Cerebellar cortex (tissue), 1 donor: ENCODE measurements at places on chromosomes 2 and 18.

DNA sequence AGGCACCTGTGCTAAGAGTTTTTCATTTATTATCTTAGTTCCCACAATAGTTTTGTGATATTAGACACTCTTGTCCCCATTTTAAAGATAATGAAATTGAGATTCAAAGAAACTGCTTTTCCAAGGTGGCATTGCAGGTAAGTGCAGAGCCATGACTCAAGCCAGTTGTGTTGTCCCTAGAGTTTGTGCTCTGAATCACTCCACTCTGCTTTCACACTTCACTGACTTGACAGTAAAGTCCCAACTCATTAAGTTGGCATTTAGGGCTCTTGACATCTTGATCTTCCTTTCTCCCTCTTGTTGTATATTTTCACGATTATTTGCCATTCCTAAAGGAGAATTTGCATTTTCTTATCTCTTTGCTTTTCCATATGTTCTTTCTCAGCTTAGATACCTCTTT lies 114.3 kb downstream of the DIS3L2 start:
- DNase-seq, result no peak

- no peak for DNase-seq
Observed at GRCh38 chr2:195818526-195818925, 161.5 kb downstream of the SLC39A10 start.

- no peak for DNase-seq
Observed at GRCh38 chr2:31429759-31430438, 15.4 kb upstream of the XDH start.

- DNase-seq, result no peak
Observed at GRCh38 chr2:240563951-240564560, 3.9 kb downstream of the DUSP28 start.

- DNase-seq, result no peak
Observed at GRCh38 chr2:55161295-55162210, 70.5 kb downstream of the CLHC1 start.

- DNase-seq, result no peak
Observed at GRCh38 chr2:231708773-231709635, 679 bp downstream of the PTMA start.

- no peak for DNase-seq
Observed at GRCh38 chr2:30217644-30218337, 13.5 kb upstream of the LBH start.

GRCh38 chr2:229407170-229407569 lies 136.1 kb upstream of the PID1 start:
- DNase-seq, result no peak

DNA sequence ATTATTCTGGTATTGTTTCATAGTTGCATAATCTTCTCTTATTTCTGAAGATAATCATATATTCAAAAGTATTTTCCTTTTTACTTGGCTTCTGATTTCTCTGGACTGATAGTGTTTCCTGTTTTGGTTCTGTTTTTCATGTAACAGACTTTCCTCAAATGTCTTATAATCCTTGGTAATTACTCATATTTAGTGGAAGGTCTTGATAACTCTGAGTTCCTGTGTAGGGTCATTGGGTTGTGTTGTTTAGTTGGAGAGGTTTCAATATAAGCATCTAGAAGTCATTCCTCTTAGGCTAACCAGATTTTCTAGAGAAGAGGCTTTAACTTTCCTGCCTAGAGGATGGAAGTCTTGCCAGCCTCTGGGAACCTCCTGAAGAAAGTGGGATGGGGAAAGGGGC lies 23.8 kb downstream of the MFSD6 start:
- DNase-seq, result no peak

DNA sequence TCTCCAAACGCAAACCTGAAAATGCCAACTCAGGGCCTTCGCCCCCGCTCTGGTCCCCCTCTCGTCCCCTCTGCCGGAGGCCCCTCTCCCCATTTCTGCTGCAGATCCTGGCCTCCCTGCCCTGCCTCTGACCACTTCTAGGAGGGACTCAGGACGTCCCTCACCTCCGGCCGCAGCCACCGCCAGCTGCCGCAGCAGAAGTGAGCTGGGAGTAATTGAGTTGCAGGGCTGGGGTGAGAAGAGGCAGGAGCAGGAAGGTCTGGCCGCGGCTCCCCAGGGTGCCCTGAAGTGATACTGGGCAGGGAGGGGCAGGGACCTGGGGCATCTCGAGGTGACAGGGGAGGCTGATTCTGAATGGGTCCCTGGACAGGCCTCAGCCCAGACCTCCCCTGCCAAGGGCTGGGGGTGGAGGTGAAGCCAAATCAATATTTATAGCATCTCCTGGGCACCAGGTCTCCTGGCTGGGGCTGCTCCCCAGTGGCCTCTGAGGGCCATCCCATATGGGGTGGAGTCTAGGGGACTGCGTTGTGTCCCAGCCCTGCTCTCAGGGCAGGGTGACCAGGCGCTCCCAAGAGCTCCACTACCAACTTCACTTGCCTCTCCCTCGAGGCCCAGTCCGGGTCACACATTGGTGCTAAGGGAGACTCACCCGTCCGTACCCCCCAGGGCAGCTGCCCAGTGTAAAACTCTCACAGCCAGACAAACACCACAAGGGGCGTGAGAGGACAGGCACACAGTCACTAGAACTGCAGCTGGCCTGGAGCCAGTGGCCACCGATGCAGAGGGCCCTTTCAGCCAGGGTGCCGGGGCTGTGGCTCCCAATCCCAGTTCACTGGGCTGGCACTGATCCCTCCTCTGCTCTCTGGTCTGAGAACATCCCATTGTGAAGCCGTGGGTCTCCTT lies 33.0 kb downstream of the KCNIP3 start:
- DNase-seq, result no peak

DNA sequence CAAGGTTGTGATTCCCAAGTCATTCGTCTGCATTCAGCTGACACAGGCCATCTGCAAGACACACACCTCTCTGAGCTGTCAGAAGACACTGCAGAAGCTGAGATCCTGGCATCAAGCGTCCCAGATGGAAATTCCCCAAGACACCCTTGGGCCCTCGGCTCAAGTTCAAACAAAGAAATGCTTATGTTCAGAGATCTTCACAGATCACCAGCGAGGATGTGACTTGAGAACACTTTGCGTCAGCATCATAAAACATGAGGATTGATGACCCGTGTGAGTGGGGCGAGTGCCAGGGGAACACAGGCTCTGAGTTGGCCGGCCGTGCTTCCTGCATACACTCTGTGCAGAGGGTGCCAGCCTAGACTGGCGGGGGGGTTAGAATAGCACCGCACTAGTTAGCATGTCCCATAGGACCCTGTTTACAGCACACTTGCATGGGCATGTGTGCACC lies 36.8 kb downstream of the KCNIP3 start:
- DNase-seq, result no peak

GRCh38 chr2:192195548-192196418 lies 1.1 kb upstream of the TMEFF2 start:
- peak; percentile 60 for DNase-seq

GRCh38 chr2:214624166-214624760 lies 185.2 kb downstream of the BARD1 start:
- no peak for DNase-seq

DNA sequence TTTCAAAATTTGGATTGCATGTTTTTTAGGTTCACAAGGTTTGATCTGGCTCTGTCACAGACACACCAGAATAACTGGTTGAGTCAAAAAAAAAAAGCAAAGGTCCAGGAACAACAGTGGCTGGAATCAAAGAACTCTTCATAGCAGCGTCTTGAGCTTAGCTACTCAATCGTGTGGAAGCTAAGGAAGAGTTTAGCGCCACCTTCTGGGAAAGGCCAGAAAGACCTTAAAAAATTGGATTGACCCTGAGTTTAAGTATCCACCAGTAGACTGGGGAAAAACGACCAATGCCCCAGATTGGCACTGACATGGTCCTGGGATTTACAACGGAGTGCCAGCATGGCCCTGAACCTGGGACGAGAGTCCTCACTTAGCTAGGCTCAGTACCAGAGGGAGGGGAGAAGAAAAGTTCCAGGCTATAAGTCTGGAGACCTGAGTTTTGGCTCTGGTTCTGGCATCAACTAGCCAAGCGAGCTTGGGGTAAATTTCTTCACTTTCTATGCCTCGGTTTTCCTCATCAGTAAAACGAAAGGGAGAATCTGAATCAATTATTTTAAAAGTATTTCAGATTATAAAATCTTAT lies 71.1 kb upstream of the TFCP2L1 start:
- peak; percentile 80 for DNase-seq

GRCh38 chr18:55778788-55779690 lies 191.0 kb upstream of the TCF4 start:
- peak; percentile 28 for DNase-seq

DNA sequence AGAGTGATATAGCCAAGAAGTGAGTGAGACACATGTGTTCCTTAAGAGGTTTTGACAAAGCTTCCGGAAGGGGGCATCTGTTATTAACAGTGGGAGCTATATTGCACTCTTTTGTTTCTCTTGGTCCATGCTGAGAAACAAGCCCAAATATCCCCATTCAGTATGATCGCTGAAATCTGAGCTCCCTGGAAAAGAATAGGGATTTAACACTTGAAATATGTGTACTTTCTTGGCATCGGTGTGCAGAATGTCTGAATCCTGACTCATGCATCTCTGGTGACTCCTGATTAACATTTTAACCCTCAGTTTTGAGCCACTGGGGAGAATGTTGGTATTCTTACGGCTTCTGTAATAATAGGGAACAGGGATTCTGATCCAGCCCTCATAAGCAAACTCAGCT lies 448.1 kb downstream of the TSN start:
- no peak for DNase-seq

DNA sequence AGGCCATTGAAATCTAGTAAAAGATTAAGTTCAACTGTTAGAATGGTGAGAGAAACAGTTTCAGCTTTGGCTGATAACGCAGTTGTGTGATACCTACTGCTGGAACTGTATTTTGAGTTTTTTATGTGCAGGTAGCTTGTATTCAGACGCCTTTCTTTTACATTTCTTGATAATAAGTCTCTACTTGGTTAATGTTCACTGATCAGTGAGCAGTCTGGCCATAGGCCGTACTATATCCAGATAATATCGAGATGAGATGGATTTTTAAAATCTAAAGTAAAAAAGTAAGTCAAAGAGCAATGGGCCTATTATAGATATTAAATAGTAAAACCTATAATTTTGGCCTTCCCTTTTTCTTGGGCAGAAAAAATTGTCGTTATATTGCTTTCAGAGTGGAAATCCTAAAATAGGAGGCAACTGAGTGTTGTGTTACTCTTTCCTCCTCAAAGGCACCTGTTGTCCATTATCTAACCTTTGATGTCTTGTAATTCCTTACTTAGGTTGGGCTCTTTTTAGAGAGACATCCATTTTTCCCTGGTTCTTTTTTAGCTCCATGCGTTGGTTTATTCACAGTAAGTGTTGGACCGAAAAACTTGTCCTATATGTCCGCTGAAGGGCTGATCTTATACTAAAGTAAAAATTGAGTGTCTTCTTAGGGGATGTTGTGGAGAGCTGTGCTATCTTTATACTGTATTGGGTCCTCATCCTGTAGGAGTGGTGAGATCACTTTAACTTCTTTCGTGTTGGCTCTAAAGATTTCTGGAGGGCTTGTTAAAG lies 1.7 kb downstream of the EML4 start:
- DNase-seq, result no peak

DNA sequence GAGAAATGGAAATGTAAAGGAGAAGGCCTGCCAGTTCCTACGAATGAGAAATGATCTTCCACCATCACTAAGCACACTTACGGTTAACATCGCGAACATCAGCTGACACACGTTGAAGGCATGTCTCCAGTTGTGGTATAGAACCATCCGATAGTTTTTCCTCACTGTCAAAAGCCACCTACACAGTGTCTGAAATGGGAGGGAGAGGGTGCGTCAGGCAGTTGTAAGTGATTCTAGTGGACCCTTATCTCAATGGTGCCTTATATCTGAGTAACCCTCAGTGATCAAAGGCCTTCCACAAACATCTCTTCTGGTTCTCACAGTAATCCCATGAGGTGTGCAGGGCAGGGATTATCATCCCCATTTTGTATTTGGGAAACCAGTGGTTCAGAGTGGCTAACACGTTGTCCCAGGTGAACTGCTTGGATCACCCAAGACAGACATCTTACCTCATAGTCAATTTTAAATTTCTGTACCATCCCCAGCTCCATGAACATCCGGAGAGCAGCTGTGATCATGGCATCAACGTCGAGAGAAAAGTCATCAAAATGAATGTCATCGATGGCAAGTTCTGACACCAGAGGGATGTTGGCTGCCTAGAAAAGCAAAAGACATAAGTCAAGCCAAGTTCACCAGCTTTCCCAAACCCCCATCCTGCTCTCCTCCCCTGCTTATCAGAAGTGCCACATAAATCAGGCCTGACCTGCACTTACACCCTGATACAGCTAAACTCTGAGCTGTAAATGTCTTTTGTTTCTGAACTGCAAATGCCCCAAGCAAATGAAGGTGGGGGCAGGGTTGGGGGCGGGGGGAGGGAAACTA lies 335.2 kb downstream of the AGPS start:
- DNase-seq, result no peak

DNA sequence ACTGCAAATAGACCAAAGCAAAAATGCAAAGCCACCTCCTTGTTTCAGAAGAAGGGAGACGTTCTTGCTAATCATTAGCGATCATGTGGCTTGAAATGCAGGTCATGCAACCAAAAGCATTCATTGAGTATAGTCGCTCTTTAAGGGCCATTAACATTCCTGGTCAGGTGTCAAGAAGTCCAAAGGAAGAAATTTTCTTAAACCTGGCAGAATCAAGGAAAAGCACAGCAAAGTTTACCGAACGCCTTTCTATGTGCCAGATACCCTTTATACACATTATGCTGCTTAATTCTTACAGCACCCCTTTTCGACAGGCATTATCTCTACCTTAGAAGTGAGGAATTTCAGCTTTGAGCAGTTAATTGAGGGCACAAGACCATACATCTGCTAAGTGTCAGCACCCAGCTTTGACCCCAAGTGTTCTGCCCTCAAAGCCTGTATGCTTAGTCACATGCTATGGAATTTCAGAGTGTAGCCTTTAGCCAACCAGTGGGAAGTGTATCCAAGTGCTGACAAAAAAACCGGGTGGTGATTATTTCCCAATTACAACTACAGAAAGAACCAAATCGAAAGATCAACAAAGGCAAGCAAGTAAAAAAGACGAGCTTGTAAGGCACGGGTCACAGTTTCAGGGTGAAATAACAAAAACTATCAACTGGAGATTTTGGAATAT lies 70.8 kb downstream of the EPHA4 start:
- no peak for DNase-seq

DNA sequence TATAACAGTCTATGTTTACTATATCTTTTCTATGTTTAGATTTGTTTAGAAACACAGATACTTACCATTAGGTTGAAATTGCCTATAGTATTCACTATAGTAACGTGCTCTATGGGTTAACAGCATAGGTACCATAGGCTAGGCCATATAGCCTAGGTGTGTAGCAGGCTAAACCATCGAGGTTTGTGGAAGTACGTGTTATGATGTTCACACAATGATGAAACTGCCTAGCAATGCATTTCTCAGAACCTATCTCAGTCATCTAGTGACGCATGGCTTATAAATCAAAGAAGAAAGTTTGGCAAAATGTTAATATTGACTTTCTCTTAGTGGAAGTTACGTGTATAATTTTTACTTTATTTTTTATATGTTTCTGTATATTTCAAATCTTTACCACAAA lies 466.2 kb upstream of the NRP2 start:
- DNase-seq, result no peak

- DNase-seq, result no peak
Observed at GRCh38 chr2:357811-358210, 69.9 kb upstream of the ALKAL2 start.

- DNase-seq, result no peak
Observed at GRCh38 chr2:40178171-40178778, 273.6 kb downstream of the SLC8A1 start.
